ENCODE measurements at places on chromosomes 3 and 15.

DNA sequence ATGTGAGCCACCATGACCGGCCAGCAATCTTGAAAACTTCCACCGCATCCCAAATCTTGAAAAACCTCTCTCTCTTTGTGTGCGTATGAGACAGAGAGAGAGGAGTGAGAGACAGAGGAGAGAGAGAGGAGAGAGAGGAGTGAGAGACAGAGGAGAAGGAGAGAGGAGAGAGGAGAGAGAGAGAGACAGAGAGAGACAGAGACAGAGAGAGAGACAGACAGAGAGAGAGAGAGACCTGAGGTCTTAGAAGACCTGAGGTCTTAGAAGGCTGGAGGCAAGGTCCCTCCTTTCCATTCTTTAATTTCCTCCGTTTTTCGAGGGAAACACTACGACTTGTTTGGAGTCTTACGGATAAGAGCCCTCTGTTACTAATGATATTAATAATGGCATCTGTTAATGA is 39.5 kb downstream of the TMEM40 start:
- DNase-seq = no peak

DNA sequence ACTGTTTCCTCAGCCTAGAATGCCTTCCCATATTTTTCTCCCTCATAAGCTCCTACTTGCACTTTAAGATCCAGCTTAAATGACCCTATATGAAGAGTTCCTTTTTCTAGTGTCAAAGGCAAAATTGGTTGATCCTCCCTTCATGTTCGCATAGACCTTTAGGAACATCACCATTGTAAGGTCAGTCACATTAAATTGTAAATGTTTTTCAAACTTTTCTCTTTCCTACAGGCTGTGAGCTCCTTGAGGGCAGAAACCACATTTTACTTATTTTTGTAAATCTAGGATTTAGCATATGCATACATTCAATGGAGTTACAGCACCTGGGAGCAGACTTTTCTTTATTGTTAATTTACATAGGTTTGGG is 813 bp downstream of the SMCO1 start:
- DNase-seq = no peak

DNA sequence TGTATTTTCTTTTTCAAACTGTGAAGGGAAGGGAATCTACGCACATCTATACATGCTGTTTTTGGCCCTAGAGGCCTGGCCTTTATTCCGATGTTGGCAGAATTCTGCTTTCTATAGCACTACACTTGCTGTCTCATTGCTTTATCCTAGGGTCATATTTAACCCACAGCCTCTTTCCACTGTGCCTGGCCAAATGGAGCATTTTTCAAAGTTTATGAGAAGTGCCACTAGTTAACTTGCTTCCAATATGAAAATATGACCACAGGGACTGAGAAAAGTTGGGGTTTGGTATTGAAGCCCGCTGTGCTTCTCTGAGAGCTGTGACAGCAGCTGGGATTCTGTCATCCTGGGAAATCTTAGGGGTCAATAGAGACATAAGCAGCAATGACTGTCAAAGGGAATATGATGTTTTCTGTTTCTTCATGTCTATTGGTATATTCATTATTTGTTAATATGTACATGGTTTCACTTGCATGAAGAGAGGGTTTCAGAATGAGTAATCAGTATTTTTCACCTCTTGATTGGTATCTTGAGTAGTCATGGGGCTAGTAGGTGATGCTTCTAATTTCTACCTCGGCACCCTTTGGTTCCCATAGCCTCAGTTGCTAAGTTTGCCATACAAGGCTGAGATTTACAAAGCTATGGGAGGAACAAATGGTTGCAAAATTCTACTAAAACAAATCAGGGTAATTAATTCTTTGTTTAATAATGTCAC is 275.8 kb upstream of the RBMS3 start:
- DNase-seq = no peak

DNA sequence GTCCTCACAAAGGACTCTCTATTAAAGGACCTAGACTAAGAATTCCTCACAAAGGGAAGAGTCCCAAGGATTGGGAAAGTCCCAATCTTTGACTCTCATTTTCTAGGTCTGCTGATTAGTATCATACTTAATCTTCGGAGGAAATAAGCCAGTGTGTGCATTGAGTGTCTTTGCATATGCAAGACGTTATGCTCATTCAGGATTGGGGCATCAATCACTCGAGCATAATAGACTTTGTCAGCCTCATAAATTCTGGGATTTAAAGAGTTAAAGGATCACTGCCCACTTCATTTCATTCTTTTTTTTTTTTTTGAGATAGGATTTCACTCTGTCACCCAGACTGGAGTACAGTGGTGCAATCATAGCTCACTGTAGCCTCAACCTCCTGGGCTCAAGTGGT is 154.3 kb downstream of the RBPMS2 start:
- DNase-seq = no peak

GRCh38 chr15:66161108-66161507 is 92.4 kb downstream of the MEGF11 start:
- no peak for DNase-seq

DNA sequence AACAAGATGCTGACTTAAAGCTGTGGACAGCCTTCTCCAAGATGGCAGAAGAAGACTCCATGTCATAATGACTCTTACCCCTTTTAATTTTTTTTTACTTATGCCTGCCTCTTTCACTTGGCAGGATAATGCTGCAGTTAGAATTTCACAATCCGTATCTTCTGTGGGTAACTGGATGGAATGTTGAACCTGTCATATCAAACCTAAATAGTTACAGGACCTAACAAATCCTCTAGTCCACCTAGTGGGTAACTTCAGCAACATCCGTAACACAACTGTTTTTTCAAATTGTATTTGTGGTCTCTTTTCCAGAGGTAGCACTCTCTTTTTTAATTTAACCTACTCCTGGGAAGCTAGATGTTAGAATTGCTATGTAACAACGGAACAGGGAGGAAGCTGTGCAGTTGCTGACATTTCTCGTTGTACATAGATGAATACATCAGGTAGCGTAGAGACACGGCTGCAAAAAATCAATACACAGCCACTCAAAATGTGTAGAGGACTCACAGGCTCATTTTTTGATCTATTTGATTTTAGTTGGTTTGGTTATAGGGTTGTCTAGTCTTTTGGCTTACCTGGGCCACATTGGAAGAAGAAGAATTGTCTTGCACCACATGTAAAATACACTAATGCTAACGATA is 43.9 kb upstream of the TRPM1 start:
- no peak for DNase-seq

GRCh38 chr15:90031231-90031791 is 30.2 kb downstream of the ZNF710 start:
- DNase-seq = peak; percentile 59

- DNase-seq = peak; percentile 59
Measured at GRCh38 chr3:195522254-195523023, 20.7 kb downstream of the PPP1R2 start.

GRCh38 chr3:144085964-144086363 is 114.3 kb downstream of the DIPK2A start:
- DNase-seq = peak; percentile 17

GRCh38 chr3:21751886-21752285 is 876 bp upstream of the ZNF385D start:
- no peak for DNase-seq

- DNase-seq = no peak
Measured at GRCh38 chr3:129775870-129776269, 117.6 kb downstream of the TMCC1 start.

GRCh38 chr3:75015280-75015679 is 400.8 kb upstream of the CNTN3 start:
- no peak for DNase-seq

DNA sequence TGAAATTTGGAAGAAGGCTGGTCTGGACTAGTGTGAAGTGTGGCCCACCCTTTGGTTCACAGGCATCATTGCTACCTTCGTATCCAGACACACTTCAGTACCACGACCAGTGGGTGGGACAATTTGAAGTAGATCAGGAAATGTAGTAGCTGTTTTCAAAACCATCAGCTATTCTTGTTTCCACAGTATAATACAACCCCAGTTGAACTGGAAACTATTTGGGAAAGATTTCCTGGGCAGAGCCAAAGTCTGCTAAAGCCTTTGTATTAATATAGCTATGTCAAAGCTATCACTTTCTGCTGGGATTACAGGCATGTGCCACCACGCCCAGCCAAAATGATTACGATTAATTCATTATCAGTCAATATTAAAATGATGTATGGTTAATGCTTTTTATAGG is 298.8 kb upstream of the RASGRP1 start:
- no peak for DNase-seq

DNA sequence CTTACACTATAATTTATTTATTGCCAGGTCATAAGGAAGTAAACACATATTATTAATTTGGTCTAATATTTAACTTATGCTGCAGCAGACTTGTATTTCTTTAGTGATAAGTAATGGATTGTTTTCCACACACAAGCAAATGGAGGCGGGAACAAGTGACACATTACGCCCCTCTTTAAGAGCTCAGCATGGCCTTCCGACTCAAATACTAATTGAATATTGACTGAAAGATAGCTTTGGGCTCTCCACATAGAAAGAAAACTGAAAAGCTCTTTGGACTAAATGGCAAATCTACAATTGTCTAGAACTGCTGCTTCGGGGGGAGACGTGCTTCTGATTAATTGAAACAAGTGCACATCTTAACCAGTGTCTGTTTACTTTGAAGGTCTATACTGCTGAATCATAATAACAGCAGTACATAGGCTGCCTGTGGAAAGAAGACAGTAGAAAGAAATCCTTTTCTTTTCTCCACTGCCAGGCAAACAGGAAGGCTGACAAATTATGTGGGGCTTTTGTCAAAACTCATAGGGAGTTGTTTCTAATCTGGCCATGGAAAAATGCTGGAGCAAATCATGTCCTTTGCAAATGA is 15.9 kb downstream of the CADPS start:
- no peak for DNase-seq

GRCh38 chr3:127200086-127200691 is 7.3 kb downstream of the PRR23E start:
- no peak for DNase-seq

DNA sequence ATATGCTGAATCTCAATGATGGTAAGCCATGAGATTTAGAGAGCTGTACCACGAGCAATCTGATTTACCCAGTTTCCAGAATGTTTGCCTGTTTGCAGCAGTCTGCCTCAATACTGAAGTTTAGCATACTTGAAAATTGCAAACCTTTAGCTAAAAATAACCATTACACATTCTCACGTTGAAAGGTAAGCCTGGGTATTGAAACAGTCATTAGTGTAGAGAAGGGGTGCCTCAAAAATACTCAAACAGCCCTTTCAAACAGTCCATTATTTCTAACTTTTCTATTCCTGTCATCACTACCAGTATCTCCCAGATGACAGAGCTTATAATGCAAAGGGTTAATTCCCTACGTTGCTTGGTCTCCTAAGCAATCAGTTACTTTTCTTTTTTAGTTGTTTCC is 111.8 kb upstream of the MBNL1 start:
- no peak for DNase-seq

GRCh38 chr15:33461671-33462070 is 150.9 kb downstream of the RYR3 start:
- DNase-seq = no peak

- no peak for DNase-seq
Measured at GRCh38 chr15:37877851-37878741, 56.3 kb upstream of the TMCO5A start.

- DNase-seq = no peak
Measured at GRCh38 chr15:39834256-39834655, 51.6 kb upstream of the FSIP1 start.

DNA sequence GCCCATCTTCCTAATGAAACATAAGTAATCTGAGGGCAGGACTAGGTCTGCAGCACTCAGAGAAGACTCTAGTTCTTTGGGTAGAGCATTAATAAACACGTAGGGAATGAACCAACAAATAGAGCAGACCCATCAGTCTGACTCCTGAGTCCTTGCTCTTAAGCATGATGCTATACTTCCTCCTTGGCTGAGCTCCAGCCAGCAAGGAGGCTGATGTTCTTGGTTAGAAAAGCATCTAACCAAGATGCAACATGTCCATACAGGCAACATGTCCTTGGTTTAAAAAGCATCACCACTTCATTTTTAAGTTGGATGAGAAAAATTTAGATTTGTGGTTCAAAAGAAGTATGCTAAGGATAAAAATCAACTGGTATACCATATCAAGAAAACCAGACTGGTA is 8.5 kb upstream of the MYH15 start:
- DNase-seq = no peak

DNA sequence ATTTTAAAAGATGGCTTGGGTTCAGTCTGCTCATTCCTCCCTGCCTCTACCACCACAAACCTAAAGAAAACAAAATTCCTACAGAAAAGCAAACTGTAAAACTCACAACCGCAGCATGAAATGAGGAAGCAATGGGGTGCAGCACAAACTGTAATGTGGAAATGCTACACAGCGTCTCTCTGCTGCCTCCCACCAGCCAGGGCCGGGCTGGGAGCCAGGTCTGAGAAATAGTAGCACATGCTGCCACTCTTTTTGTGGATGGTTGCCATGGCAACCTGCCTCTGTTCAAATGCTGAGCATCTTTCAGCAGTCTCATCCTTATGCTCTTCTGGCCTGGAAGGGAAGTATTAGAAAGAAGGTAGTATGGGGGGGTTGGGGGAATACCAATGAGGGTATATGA is 55.4 kb downstream of the EOMES start:
- peak; percentile 76 for DNase-seq

- DNase-seq = peak; percentile 48
Measured at GRCh38 chr15:50113187-50113505, 5.9 kb downstream of the ATP8B4 start.

DNA sequence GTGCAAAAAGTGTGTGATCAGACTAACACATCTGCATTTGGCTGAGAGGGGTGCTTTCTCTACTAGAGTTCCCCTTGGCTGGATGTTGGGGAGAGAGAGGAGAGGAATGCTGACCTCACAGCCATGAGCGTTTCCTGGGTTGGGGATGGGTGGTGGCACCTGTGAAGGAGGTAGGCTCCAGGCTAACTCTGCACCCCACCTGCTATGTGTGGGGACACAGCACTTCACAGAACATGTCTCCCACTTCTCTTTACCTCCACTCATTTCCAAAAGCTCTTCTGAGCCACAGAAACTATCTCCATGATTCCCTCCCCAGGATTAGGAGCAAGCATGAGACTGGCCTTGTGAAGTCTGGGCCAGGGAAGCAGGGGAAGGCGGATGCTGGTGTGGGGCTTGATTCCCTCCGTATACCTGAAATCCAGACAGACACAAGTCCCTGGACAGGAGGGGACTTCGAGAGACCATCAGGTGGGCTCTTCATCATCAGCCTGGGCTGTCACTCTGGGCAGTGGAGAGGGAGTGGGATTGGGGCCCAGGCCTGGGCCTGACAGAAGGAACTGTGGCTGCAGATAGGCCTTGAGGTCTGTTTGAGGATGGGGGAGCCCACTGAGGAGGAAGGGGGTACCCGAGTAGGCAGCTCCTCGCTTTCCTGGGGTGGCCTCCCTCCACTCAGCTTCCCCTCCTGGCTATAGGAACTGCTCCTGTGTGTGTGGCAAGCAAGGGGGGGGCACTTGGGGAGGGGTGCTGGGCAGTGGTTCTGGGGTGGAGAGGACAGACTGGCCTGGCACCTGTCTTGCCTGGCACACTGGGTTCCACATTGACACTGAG is 40.7 kb downstream of the FEM1B start:
- no peak for DNase-seq

DNA sequence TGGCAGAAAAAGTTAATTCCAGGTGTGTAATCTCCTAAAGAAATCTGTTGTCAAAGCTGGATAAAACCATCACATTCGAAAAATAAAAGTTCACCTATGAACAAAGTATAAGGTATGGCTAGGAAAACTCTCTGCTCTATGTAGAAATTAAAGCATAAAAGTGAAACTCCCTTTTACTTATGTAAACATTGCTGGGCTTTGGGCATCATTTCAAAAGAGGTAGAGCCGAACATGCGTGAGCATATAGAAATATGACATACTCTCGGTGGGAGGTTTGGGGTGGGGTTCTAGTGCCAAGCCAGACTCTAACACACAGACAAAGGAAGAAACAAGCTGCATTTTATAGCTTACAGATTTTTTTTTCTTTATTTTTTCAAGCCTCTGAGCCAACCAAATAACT is 306.8 kb upstream of the ATP11B start:
- no peak for DNase-seq

Data from pons (tissue), 1 donor.